ENCODE measurements at places on chromosomes 5 and 9.

- DNase-seq: no peak
These were observed 72.6 kb downstream of the GTF3C4 start for GRCh38 chr9:132742821-132743311.

- DNase-seq: no peak
These were observed 33.5 kb downstream of the NAIF1 start for GRCh38 chr9:128033609-128034008.

- no peak for DNase-seq
These were observed 38.4 kb downstream of the TLE4 start for GRCh38 chr9:79610019-79610631.

DNA sequence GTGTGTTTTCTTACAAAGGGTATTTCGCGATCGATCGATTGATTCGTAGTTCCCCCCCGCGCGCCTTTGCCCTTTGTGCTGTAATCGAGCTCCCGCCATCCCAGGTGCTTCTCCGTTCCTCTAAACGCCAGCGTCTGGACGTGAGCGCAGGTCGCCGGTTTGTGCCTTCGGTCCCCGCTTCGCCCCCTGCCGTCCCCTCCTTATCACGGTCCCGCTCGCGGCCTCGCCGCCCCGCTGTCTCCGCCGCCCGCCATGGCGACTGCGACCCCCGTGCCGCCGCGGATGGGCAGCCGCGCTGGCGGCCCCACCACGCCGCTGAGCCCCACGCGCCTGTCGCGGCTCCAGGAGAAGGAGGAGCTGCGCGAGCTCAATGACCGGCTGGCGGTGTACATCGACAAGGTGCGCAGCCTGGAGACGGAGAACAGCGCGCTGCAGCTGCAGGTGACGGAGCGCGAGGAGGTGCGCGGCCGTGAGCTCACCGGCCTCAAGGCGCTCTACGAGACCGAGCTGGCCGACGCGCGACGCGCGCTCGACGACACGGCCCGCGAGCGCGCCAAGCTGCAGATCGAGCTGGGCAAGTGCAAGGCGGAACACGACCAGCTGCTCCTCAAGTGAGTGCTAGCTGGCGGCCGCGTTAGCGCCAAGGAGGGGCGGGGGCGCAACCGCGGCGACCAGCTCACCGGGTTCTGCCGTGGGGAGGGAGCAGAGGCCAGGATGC is 480 bp downstream of the LMNB1 start:
- peak; percentile 31 for DNase-seq

- peak; percentile 13 for DNase-seq
These were observed 220.0 kb downstream of the PDE4D start for GRCh38 chr5:59673438-59674058.

DNA sequence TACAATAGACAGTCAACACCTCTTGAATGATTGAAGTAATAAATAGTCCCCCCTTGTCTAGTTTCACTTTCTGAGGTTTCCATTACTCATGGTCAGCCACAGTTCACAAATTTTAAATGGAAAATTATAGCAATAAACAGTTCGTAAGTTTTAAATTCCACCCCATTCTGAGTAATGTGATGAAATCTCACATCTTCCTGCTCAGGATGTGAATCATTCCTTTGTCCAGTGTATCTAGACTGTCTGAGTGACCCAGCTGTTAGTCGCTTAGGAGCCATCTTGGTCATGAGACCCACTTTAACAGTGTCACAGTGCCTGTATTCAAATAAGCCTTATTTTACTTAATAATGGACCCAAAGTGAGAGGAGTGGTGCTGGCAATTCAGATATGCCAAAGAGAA is 311.6 kb upstream of the PRR16 start:
- DNase-seq: peak; percentile 39

GRCh38 chr5:82393951-82394350 is 115.8 kb upstream of the RPS23 start:
- DNase-seq: no peak

GRCh38 chr5:68478301-68479095 is 262.9 kb downstream of the PIK3R1 start:
- no peak for DNase-seq

- no peak for DNase-seq
These were observed 174.9 kb downstream of the TTC39B start for GRCh38 chr9:15132091-15132490.

DNA sequence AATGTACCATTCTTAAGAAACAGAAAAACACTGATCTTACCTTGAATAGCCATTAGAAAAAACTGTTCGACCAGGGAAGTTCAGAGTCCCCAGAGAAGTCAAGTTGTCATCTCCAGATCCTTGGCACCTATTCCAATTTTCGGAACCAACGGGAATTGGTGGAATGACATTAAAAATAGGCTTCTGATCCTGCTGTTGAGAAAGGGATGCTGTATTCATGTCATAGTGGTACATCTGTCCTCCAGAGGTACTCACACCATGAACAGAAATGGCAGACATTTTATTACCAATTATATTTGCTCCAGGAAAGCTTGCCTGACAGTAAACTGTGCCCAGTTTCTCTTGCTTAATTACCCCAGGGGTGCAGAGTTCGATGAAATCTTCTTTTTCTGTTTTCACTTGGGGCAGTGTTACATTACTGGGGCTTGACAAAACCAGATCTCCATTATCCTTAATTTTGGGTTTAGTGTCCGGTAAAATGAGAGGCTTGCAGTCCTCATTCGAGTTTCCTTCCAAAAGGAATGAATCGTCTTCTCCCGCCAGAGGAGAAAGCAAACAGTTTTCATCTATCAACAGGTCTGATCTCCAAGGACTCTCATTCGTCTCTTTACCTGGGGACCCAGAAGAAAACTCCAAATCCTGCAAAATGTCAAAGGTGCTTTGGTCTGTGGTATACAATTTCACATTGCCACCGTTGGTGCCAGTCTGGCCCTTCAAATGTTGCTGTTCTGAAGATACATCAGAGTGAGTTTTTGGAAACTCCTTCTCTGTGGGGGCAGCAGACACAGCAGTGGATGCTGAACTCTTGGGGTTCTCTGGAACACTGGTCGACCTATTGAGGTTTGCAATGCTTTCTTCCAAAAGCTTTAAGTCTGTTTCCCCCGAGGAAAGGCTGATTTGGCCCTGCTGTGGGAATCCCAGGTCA is 3.6 kb downstream of the NR3C1 start:
- DNase-seq: no peak
